ENCODE measurements at places on chromosomes 4 and X.
A peak's percentile ranks its signal among the peaks of the same experiment; 100 is the strongest.

DNA sequence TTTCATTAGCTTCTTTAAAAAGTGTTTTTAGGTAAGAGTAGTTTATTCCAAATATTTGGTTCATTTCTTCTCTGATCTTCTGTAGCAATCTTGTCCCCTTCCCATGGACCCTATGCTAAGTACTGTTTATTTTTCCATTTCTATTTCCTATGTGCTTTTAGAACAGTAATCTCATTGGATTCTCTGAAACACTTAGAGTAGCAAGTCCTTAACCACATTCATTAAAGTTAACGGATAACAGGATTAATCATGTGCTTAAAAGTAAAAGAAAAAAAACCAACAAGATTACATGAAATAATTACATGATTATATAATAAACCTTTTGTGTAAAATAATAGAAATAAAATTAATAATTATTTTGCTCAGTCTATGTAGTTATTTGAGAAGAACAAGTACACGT, 929.7 kb downstream of the C4orf33 start:
- no peak overlapping the region for H3K4me3 ChIP-seq
- H3K36me3 ChIP-seq, result no peaks in the 10 kb centered on the region
- H3K4me1 ChIP-seq, result no peaks in the 10 kb centered on the region
- no peak for DNase-seq
- no peak overlapping the region for H3K27ac ChIP-seq

- H3K36me3 ChIP-seq, result no peaks in the 10 kb centered on the region
- no peak for DNase-seq
- no peak overlapping the region for H3K4me3 ChIP-seq
- no peak overlapping the region for H3K27ac ChIP-seq
Observed at GRCh38 chr4:179116011-179116410, 1673.8 kb upstream of the AGA start.

- peak overlapping the region; percentile 85 for H3K4me3 ChIP-seq
- peak overlapping the region; percentile 93 for H3K27ac ChIP-seq
- no peaks in the 10 kb centered on the region for H3K27me3 ChIP-seq
- no peaks in the 10 kb centered on the region for H3K4me1 ChIP-seq
Observed at GRCh38 chrX:136879001-136879687, 1.4 kb downstream of the RBMX start.

DNA sequence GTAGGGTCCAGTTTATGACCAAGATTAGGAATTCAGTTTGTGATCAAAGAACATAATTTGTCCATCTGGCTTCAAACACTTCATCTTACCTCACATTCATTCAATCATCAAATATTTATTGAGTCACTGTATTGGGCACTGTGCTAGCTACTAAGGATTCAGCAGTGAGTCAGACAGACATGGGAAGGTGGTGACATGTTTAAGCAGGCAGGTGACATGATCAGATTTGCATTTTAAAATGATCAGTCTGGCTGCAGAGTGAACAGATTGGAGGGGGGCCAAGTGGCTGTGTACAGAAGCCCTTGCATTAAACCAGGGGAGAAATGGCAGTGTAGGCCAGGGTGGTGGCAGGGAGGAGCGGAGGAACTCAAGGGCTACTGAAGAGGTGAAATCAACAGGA, 25.1 kb upstream of the APLN start:
- DNase-seq, result no peak
- no peaks in the 10 kb centered on the region for H3K36me3 ChIP-seq
- H3K4me1 ChIP-seq, result no peaks in the 10 kb centered on the region
- no peak overlapping the region for H3K27ac ChIP-seq
- H3K4me3 ChIP-seq, result no peak overlapping the region

GRCh38 chr4:10521424-10521823, 64.2 kb upstream of the ZNF518B start:
- H3K27ac ChIP-seq, result no peak overlapping the region
- DNase-seq, result no peak
- H3K4me3 ChIP-seq, result no peak overlapping the region
- no peaks in the 10 kb centered on the region for H3K4me1 ChIP-seq

GRCh38 chr4:154361450-154361849, 130.1 kb downstream of the DCHS2 start:
- H3K36me3 ChIP-seq, result no peaks in the 10 kb centered on the region
- DNase-seq, result no peak
- H3K4me3 ChIP-seq, result no peak overlapping the region
- H3K27me3 ChIP-seq, result no peaks in the 10 kb centered on the region

GRCh38 chrX:129618997-129619396, 35.8 kb downstream of the APLN start:
- H3K27ac ChIP-seq, result no peak overlapping the region
- H3K4me3 ChIP-seq, result no peak overlapping the region
- H3K36me3 ChIP-seq, result no peaks in the 10 kb centered on the region
- no peak for DNase-seq

DNA sequence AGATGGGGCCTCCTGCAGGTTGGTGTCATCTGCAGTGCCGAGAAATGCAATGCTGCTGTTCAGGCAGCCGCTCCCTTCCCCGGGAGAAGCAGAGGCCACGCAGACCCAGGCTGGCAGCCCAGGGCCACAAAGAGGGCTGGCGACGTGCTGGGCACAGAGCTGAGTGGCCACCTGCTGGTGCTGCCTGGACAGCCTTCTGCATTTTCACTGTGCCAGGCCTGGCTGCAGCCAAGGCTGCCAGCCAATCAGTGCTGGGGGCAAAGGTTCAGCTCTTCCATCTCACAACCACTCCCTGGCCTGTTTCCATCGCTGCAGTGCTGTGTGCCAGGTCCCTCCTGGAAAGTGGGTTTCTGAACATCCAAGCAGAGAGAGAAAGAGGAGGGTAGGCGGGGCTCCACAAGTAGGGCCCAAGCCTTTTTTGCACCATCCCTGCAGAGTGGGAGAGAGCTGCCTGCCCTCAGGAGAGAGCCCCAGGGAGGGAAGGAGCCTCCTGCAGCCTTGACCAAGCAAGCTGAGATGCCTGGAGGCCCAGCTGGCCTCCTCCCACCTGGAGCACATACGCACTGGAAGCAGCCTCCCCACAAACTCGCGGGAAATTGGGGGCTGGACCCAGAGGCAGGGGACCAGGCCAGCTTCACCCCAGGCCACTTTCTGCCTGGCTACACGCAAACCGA, 20.1 kb downstream of the ADRA2C start:
- no peak overlapping the region for H3K4me3 ChIP-seq
- no peaks in the 10 kb centered on the region for H3K4me1 ChIP-seq
- H3K27me3 ChIP-seq, result no peaks in the 10 kb centered on the region
- DNase-seq, result no peak
- H3K27ac ChIP-seq, result no peak overlapping the region

DNA sequence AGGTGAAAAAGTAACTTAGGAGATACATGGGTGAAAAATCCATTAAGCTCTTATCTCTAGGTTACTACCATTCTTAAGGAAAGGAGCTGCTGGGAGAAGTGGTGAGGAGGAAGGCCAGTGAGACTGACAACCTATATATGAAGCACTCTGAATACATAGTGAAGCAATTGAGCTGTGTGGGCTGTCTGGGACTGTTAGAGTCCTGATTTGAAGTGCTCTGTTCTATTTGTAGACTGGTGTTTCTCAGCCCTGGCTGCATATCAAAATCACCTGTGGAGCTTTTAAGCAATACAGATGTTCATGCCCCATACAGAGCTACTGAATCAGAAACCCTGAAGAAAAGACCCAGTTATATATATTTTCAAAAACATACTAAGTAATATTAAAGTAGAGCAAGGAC, 3.9 kb downstream of the SERTM2 start:
- no peak overlapping the region for H3K4me3 ChIP-seq
- no peaks in the 10 kb centered on the region for H3K36me3 ChIP-seq
- H3K27me3 ChIP-seq, result no peaks in the 10 kb centered on the region
- no peak for DNase-seq

- no peak for DNase-seq
- no peaks in the 10 kb centered on the region for H3K36me3 ChIP-seq
- no peak overlapping the region for H3K27ac ChIP-seq
- no peaks in the 10 kb centered on the region for H3K4me1 ChIP-seq
Observed at GRCh38 chrX:15866147-15866546, 11.5 kb upstream of the AP1S2 start.

- H3K27me3 ChIP-seq, result no peaks in the 10 kb centered on the region
- no peak overlapping the region for H3K4me3 ChIP-seq
- DNase-seq, result no peak
- H3K36me3 ChIP-seq, result no peaks in the 10 kb centered on the region
- no peaks in the 10 kb centered on the region for H3K4me1 ChIP-seq
Observed at GRCh38 chrX:22575161-22575845, 302.6 kb downstream of the CBLL2 start.

DNA sequence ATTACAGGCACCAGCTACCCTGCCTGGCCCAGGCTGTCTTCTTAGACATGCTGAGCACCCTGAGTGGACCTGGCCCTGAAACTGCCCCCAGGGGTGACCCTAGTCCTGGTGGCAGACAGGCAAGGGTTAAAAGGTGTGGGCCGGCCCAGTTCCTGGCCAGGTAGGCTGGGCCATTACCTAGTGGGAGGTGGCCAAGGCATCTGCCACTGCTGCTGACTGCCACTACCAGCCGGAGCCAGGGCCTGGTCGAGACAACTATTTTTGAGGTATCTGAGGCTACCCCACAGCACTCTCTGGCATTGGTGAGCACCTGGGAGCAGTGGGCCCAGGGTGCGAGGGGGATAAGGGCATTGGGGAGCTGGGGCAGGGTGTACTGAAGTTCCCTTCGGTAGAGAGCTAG, at the start of gene CCDC120:
TSS of gene CCDC120 (plus strand) at position 206 of the 400 bp plus-strand sequence. CDS start 3,043 bp downstream, outside the sequence.
- no peaks in the 10 kb centered on the region for H3K4me1 ChIP-seq
- DNase-seq, result no peak
- no peak within 1 kb of the TSS for H3K27ac ChIP-seq
- no peaks in the 10 kb centered on the region for H3K27me3 ChIP-seq
- H3K4me3 ChIP-seq, result no peak within 1 kb of the TSS
- H3K36me3 ChIP-seq, result no peaks in the 10 kb centered on the region

DNA sequence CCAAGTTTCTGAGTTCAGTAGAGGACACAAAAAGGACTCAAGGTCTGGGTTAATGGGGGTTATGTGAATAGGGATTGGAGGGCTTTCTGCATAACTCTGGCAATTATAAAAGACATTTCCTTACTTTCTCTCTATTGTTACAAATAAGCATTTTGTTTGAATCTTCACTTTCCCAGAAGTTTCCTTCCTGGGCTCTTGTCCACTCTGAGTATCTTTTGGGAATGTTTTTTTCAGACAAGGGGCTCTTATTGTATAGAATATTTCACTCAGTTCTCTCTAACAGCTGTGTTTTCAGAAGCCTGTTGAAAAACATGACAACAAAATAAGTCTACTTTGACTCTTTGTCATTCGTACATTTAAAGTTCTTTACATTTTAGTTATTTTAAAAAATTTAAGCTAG, 57.6 kb upstream of the MAP9 start:
- no peaks in the 10 kb centered on the region for H3K27me3 ChIP-seq
- H3K4me3 ChIP-seq, result no peak overlapping the region

DNA sequence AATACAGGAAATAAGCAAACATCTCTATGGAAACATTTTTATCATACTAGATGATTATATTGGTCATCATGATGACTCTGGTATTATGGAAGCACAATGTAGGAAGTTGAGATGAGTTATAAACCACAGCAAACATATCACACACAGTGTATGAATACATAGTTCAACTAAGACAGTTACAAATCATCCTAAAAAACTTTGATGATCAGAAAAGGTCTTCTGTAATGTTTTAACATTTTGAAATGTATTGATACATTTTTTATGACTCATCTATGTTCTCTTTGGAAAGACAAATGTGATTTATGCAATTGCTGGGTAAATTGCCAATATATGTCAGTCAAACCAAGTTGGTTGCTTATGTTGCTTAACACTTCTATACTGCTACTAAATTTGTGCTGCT, 4.8 kb downstream of the CXCL3 start:
- DNase-seq, result no peak
- H3K27ac ChIP-seq, result no peak overlapping the region
- H3K4me3 ChIP-seq, result no peak overlapping the region
- 0 out of 2 replicates have a peak, but pooled peaks cover 1% of the 10 kb centered on the region for H3K27me3 ChIP-seq
- H3K36me3 ChIP-seq, result no peaks in the 10 kb centered on the region

- no peak overlapping the region for H3K27ac ChIP-seq
- H3K36me3 ChIP-seq, result no peaks in the 10 kb centered on the region
- H3K27me3 ChIP-seq, result no peaks in the 10 kb centered on the region
- H3K4me3 ChIP-seq, result no peak overlapping the region
Observed at GRCh38 chr4:2246384-2247127, 4.6 kb upstream of the HAUS3 start.

DNA sequence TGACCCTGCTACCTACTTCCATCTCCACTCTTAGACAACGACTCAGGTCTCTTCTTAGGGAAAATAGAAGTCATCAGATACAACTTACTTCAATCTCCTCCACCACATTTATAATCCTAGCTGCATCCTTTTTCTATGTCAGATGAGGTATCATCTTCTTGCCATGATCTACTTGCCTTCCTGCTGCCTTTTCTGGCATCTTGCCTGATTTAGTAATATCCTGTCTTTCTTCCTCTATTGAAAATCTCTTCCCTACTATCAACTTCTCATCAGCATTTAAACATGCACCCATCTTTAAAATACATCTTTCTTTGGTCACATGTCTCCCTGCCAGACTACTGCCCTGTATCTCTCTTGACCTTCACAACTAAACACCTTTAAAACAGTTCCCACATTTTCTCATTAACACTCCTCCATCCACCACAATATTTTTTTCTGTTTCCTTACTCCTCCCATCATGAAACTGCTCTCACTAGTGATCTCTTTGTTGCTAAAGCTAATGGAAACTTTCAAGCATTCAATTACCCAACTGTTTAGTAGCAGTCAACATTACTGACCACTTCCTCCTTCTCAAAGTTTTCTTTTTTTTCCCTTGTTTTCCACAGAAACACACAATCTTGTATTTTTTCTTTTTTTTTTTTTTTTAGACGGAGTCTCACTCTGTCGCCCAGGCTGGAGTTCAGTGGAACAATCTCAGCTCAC, 100.8 kb upstream of the CXorf66 start:
- no peak overlapping the region for H3K4me3 ChIP-seq
- H3K27ac ChIP-seq, result no peak overlapping the region
- no peaks in the 10 kb centered on the region for H3K36me3 ChIP-seq
- no peaks in the 10 kb centered on the region for H3K4me1 ChIP-seq
- no peaks in the 10 kb centered on the region for H3K27me3 ChIP-seq
- DNase-seq, result no peak

DNA sequence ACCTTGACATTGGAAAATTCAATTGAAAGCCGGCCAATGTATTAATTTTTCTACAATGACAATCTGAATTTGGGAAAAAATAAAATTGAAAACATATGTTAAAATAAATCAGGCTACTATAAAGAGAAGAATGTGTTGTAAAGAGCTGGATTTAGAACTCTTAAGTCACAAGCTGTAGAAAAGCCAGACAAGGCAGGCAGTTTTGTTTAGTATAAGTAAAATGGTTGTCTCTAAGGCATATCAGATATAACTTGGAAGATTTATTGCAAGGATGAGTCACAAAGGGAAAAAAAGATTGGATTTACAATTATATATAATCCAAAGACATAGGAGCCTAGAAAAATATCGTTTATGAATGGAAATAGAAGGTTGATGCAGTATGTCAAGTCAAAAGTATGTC, 549.1 kb upstream of the EPHA5 start:
- H3K4me3 ChIP-seq, result no peak overlapping the region
- no peak overlapping the region for H3K27ac ChIP-seq
- no peaks in the 10 kb centered on the region for H3K4me1 ChIP-seq
- H3K36me3 ChIP-seq, result no peaks in the 10 kb centered on the region
- no peak for DNase-seq
- H3K27me3 ChIP-seq, result no peaks in the 10 kb centered on the region

- no peak overlapping the region for H3K4me3 ChIP-seq
- H3K4me1 ChIP-seq, result no peaks in the 10 kb centered on the region
- H3K27ac ChIP-seq, result no peak overlapping the region
- H3K36me3 ChIP-seq, result no peaks in the 10 kb centered on the region
Observed at GRCh38 chrX:134752981-134753717, 94.9 kb upstream of the PLAC1 start.

Measured in GM12878 (cell line).